ENCODE measurements at places on chromosomes 6 and 20. TPM values are rescaled to one million over a fixed set of nuclear protein-coding genes. Genes with fewer than 3 reads are reported as not detected.

Gene FKBP1C
- 0.38 TPM for polyA plus RNA-seq

Gene TOMM6
- polyA plus RNA-seq: 213 TPM

Gene TNXB
- 86.1 TPM for polyA plus RNA-seq

Gene SIGLEC1
- 2.8 TPM for polyA plus RNA-seq

Gene MRPS18B
- polyA plus RNA-seq: 45.6 TPM

Gene CD24
- 3.9 TPM for polyA plus RNA-seq

Gene DLL1
- 0.13 TPM for polyA plus RNA-seq

Gene ACOT13
- 13.5 TPM for polyA plus RNA-seq

Gene NKAIN2
- polyA plus RNA-seq: not detected

Gene KCNK5
- not detected for polyA plus RNA-seq

Gene PI16
- not detected for polyA plus RNA-seq

Gene PRDM13
- not detected for polyA plus RNA-seq

Gene UNC5CL
- polyA plus RNA-seq: 0.72 TPM

Gene BTN1A1
- polyA plus RNA-seq: not detected

Gene AFG1L
- polyA plus RNA-seq: 9.8 TPM

Gene PLCB4
- 3.6 TPM for polyA plus RNA-seq

Gene CDH4
- not detected for polyA plus RNA-seq

Gene HLA-DQB2
- not detected for polyA plus RNA-seq

Gene OR2H1
- not detected for polyA plus RNA-seq

Gene OR2B6
- not detected for polyA plus RNA-seq

Gene MUC21
- 0.20 TPM for polyA plus RNA-seq

Gene DEFB115
- polyA plus RNA-seq: not detected

Gene DUSP15
- 31.7 TPM for polyA plus RNA-seq

Gene TMEM30A
- polyA plus RNA-seq: 66.5 TPM

Gene VPS16
- polyA plus RNA-seq: 102 TPM

Gene SGK1
- polyA plus RNA-seq: 11.3 TPM

Gene PTCRA
- polyA plus RNA-seq: not detected

Gene NRSN1
- not detected for polyA plus RNA-seq

Gene TMEM200A
- 5.6 TPM for polyA plus RNA-seq

Gene TINAG
- polyA plus RNA-seq: not detected

Gene GINS1
- polyA plus RNA-seq: 1.3 TPM

Gene HLA-DOB
- polyA plus RNA-seq: not detected

Gene AURKA
- polyA plus RNA-seq: 0.75 TPM

Gene HEY2
- 25.0 TPM for polyA plus RNA-seq

Gene SMIM8
- 4.1 TPM for polyA plus RNA-seq

Gene EPPIN
- polyA plus RNA-seq: not detected

Gene KIF6
- polyA plus RNA-seq: 0.63 TPM

Gene SEL1L2
- not detected for polyA plus RNA-seq

Gene MCCD1
- polyA plus RNA-seq: not detected

Gene PGK2
- polyA plus RNA-seq: not detected

Gene C20orf141
- not detected for polyA plus RNA-seq

Gene KIAA1755
- 31.9 TPM for polyA plus RNA-seq

Gene DOP1A
- 2.4 TPM for polyA plus RNA-seq

Gene PROKR2
- polyA plus RNA-seq: not detected

Gene CALHM5
- 8.0 TPM for polyA plus RNA-seq

Gene SLC26A8
- polyA plus RNA-seq: not detected

Gene DPPA5
- not detected for polyA plus RNA-seq

Gene RBPJL
- 0.38 TPM for polyA plus RNA-seq

Gene SPINT4
- not detected for polyA plus RNA-seq

Gene WFDC5
- polyA plus RNA-seq: not detected

Gene SLC17A5
- polyA plus RNA-seq: 10.7 TPM

Gene BPIFB4
- not detected for polyA plus RNA-seq

Gene SPATS1
- not detected for polyA plus RNA-seq

Gene TRAPPC3L
- polyA plus RNA-seq: 1.8 TPM

Gene MBOAT1
- polyA plus RNA-seq: 3.5 TPM

Gene TRIM38
- polyA plus RNA-seq: 11.9 TPM

Gene NKAPL
- polyA plus RNA-seq: 1.9 TPM

Gene ENPP5
- polyA plus RNA-seq: 2.9 TPM

Gene CRISP2
- polyA plus RNA-seq: not detected

Gene TUBB1
- not detected for polyA plus RNA-seq

Measured in aorta (tissue), 5 donors.